HS-5 (cell line): ENCODE measurements at places on chromosomes 12 and 14.

DNA sequence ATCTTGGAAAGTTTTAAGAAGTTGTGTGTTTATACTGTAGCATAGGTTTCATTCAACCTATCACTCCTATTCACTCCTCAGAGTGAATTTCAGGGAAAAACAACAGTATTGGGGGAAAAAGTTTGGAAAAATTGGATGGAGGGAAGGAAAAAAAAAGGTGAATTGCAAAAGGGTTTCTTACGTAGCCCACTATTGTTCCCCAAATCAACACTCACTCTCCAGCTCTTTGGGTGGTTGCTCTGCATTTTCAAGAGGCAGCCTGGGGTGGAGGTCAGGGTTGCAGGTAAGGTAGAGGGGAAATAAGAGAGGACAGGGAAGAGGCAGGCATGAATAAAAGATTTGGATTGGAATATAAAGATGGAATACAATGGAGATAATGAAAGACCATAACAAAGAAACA, 42.3 kb downstream of the BORCS5 start:
- no peak for DNase-seq

GRCh38 chr14:76126076-76126475, 25.6 kb upstream of the GPATCH2L start:
- DNase-seq, result no peak

DNA sequence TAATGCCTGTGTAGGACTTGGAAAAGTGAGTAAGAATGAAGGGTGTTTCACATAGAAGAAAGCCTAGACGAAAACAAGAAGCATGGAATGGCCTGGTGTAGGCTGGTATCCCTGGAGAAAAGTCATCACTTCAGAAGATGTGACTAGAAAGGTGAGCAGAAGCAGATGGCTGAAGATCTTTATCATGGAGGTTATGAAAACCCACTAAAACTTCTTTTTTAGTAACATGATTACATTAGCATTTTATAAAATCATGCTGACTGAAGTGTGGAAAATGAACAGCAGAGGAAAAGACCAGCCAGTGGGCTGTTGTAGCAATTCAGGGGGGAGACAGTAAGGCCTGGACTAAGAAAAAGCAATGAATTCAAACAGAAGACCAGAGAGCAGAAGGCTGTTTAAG, 114.5 kb upstream of the G2E3 start:
- no peak for DNase-seq

- DNase-seq, result no peak
Observed at GRCh38 chr14:100780246-100780645, 45.7 kb upstream of the MEG3 start.

GRCh38 chr12:129053232-129053631, 200.0 kb downstream of the GLT1D1 start:
- no peak for DNase-seq
